ENCODE measurements at places on chromosomes 12 and 14. TPM values are rescaled to one million over a fixed set of nuclear protein-coding genes. Genes with fewer than 3 reads are reported as not detected.

E2F7 gene
- total RNA-seq = 3.3 TPM

SIX6 gene
- total RNA-seq = not detected

DNA sequence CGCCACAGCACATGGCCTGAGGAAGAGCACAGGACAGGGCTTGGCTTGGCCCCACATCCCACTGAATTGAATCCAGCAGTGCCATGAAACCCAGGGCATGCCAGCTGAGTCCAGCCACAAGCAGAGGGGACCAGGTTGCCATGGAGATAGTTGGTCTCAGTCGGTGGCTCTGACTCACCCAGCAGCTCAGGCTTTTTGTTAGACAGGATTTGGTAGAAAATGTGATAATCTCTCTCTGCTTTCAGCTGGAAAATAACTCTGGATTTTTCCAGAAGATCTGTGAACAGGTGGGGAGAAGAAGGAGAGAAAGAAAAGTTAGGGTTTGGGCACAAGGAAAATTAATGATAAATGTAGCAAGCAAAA, 4.8 kb downstream of the MYH7 start:
- peak; percentile 48 for DNase-seq

WDR20 gene
- total RNA-seq = 15.2 TPM

DNA sequence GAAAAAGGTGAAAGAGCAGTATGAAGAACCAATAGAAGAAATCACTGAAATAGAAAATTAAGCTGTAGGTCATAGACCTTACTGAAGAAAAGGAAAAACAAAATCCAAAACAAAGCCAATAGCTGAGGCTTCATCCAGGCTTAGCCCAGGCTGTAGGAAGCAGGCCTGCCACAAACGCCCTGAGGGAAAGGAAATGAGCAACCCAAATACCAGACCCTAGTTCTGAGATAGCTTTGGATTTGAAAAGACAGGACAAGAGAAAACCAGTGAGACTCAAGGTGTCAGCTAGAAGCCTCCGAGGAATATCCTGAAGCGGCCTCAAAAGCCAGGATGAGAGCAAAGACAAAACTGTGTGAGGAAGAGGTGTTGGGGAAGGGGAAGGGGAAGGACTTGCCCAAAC, 79.2 kb downstream of the FERMT2 start:
- no peak for DNase-seq

DNA sequence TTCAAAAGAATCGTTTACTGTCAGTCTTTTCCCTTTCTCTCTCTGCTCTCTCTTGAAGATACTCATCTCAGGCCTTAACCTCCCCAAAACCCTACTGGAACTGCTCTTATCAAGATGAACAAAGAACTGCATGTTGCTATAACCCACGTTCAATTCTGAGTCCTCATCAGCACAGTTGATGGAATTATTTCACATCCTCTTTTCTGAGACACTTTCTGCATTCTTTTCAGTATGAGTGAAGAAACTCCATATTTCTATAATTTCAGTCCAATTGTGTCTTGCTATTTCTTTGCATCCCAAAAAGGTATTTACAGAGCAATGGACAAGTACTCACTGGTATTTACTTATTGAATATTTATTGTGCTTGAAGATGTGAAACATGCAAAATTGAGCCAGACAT, 160.1 kb upstream of the CPNE8 start:
- DNase-seq = no peak

WNT5B gene
- 7.0 TPM for total RNA-seq

DNA sequence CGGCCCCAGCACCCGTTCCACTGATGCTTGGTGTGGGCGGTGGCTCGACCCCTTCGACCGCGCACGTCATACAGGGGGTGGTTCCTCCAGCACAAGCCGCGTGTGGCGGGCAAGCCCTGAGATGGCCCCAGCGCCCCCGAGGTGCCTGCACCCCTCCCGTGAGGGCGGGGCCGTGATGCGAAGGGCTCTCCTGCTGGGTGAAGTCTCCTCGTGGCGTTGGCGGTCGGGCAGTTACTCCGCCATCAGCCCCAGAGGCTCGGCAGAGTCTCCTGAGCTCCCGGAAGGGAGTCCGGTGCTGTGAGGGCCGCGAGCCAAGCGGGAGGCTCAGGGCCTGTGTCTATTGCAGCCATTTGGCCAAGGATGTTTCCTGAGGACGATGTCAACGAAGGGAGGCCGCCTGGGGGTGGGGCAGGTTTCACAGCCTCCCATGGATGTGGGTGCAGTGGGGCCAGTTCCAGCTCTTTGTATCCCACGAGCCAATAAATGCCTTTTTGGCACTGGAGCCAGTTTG, 78.1 kb upstream of the GALNT9 start:
- DNase-seq = no peak

- DNase-seq = no peak
Measured at GRCh38 chr12:5807514-5808219, 137.4 kb downstream of the ANO2 start.

PRICKLE1 gene
- total RNA-seq = 2.9 TPM

CLEC14A gene
- 2.6 TPM for total RNA-seq

- no peak for DNase-seq
Measured at GRCh38 chr14:60637479-60638315, 11.6 kb downstream of the SIX1 start.

GRCh38 chr14:77377502-77377844, 294 bp downstream of the SAMD15 start:
- DNase-seq = no peak

DNA sequence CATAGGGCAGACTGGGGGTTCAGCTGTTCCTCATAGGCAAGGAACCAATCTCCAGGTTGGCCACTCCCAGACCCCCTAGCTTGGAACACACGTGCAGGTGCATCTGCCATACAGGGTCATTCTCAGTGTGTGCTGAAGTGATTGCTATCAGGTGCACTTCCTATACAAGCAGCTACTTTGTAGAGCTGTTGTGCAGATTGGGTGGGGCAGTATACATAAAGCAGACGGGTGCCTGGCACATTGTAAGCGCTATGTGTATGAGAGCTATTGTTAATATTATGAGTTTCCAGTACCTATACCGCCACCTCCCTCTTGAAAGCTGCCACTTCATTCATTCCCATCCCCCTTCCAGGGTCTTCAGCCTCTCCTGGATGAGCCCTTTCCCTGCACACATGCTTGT, 17.3 kb downstream of the IRF2BPL start:
- DNase-seq = peak; percentile 85

GRCh38 chr12:68821357-68822188, 13.6 kb downstream of the MDM2 start:
- DNase-seq = no peak

APOF gene
- not detected for total RNA-seq

GNG2 gene
- 23.3 TPM for total RNA-seq

GRCh38 chr14:88667555-88668273, 104.9 kb downstream of the ZC3H14 start:
- DNase-seq = peak; percentile 51

DNA sequence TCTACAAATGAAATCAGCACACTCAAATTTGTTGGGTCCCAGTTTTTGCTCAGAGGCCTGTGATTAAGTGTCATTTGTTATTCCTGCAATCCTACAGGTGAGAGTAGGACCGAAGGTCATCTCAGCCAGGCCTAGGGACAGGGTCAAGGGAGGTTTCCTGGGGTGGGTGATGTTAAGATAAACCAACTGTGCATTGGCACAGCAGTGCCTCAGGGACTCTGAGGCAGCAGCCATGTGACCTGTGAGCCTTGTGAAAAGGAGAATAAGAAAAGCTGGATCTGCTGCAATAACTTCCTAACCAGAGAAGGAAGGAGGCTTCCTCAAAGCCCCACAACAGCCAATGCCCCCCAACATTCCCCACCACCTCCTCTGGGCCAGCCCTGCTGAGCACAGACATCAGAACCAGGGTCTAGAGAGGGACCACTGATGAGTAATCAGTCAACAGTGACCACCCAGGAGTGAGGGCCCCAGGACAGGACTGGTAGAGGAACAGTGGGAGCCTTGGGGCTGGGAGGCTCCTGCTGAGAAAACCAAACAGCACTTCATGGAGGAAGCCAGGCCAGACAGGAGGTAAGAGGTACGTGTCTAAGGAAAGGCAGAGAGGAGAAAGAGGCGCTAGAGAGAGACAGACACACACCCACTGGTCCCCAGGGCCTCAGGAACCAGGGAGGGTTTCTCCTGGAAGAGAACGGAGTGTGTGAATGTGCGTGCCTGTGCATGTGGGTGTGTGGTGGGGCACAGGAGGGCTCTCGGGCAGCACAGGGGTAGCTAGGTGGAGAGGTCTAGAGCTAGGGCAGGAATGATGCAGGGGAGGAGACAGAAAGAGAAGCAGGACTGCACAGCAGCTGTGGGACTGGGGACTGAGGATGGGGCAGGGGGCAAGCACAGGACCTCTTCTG, 82.4 kb downstream of the ITPK1 start:
- no peak for DNase-seq

GRCh38 chr12:48489012-48489411, 6.7 kb downstream of the C12orf54 start:
- no peak for DNase-seq

DNA sequence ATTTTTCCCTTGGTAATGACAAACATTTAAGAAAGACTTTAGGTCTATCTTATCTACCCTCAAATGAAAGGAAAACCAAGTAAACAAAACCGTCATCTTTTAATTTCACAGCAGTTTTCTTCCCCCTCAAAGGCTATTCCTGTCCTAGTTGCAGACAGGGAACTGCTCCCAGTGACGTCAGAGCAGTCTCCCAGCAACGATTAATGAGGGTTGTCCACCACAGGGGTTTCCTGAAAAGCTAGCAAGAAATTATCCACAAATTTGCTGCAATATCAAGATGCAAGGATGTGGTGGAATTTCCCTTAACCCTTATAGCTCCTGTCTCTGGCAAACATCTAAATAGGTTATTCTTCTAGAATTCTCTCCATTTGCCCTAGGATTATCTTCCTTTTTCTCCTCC, 89.1 kb upstream of the STAC3 start:
- peak; percentile 86 for DNase-seq

- no peak for DNase-seq
Measured at GRCh38 chr12:45713078-45713477, 16.4 kb upstream of the ARID2 start.

GUCY2C gene
- not detected for total RNA-seq

GLIPR1L1 gene
- total RNA-seq = not detected

DNA sequence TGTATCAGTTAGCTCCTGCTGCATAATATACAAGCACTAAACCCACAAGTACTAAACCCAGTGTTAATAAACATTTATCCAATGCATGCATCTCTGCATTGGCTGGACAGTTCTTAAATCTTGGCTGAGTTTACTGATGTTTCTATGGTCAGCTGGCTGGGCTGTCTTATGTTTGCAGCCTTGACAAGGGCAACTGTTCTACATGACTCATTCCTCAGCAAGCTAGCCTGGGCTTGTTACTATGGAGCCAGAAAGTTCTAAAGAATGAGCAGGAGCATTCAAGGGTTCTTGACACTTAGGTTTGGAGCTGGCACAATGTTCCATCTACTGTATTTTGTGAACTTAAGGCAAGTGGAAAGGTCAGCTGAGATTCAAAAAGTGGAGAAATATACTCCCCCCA, 199.1 kb downstream of the GLT1D1 start:
- DNase-seq = no peak

- DNase-seq = no peak
Measured at GRCh38 chr12:25041006-25041741, 92.3 kb upstream of the BCAT1 start.
